ENCODE measurements at places on chromosomes 6 and 20. TPM values are rescaled to one million over a fixed set of nuclear protein-coding genes. Genes with fewer than 3 reads are reported as not detected.

Gene FRS3
- total RNA-seq: 4.8 TPM

Gene SLC26A8
- not detected for total RNA-seq

Gene KIAA1755
- 5.4 TPM for total RNA-seq

DNA sequence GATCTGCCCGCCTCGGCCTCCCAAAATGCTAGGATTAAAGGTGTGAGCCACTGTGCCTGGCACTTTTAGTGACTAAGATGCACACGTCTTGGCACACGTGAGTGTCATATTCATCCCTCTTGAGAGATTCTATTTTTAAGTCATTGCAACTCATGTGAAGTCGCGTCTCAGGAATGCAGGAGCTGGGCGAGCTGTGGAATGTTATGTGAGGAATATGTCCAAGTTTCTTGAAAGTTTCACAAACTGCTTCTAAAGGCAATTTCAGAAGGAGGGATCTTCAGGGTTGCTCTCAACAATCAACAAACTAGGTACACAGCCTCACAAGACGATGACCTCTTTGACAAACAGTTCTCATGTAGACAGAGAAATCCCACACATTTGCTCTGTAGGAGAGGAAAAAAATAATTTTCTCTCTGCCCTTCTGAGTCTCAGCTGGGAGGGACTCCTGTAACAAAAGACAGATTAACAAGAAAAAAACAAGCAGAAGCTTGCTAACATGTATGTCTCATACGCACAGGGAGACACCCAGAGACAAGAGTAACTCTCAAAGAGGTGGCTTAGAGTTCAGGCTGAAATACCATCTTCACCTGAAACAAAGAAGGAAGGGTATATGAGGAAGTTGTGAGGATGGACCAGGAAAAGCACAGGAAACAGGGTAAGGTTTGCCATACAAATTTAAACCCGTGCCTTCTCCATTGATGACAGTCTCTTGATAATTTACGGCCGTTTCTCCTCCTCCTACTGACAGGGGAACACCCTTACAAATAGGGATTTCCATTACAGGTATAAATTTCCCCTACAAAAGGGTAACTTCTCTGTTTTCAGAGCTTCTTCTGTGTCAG is 45.3 kb upstream of the FAM50B start:
- DNase-seq: no peak

Gene NUS1
- total RNA-seq: 13.3 TPM

Gene AGER
- total RNA-seq: 1.6 TPM

GRCh38 chr6:79168695-79168980 is 65.8 kb downstream of the HMGN3 start:
- DNase-seq: no peak

Gene DPPA5
- not detected for total RNA-seq

Gene IMPG1
- not detected for total RNA-seq

DNA sequence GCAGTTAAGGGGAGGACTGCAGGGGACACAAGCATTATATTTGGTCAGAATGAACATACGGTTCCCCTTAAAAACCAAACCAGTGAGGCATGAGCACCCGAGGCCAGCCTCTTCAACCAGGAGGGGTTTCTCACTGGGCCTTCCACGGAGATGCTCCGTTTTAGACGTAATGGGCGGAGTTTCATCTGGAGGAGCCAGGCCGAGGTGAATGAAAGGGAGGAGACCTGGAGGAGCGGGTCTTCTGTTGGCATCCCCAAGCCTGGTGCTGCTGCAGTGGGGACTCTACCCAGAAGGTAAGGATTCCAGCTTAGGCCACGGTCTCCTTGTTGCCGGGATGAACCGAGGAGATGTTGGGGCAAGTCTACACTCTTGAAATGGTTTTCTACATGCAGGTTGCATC is 47.4 kb downstream of the ADNP start:
- no peak for DNase-seq

Gene RSPO4
- not detected for total RNA-seq

DNA sequence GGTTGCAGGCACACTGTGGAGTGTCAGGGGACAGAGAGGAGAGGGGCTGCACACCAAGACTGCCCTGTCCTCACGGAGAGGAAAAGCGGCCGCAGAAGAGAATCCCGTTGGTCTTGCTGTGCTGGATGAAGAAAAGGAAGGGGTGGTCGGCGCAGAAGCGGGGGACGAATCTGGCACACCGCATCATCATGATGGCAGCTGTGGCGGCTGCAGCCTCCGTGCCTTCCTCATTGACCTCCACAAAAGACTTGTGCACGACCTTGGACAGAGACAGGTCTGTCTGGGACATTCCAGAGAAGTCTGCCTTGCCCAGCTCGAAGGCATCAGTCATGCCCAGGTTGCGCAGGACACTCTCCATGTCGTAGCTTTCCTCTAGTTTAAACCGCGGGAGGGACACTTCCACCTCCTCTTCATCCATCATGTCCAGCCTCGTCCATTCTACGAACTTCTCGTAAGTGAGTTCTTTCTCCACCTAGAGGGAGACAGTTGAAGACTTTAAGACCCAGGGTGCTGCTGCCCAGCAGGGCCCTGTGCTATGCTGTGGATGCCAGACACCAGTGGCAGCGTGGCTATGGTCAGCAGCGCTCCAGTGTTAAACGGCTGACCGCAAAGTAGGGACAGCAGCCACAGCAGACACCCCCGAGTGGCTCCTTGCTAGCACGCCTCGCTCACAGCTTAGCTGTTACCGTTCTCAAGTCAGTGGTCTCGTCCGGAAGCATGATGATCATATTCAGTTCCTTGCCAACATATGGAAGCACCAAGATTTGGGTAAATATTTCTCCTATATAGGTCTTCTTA is 22.9 kb downstream of the SERPINB6 start:
- no peak for DNase-seq

Gene PROKR2
- total RNA-seq: not detected

Gene AGPAT4
- total RNA-seq: 2.1 TPM

Gene GCLC
- 26.6 TPM for total RNA-seq

- DNase-seq: no peak
Observed at GRCh38 chr6:76214546-76214945, 142.1 kb upstream of the IMPG1 start.

Gene ULBP1
- 0.13 TPM for total RNA-seq

GRCh38 chr6:111789598-111789997 is 83.7 kb downstream of the FYN start:
- peak; percentile 62 for DNase-seq

DNA sequence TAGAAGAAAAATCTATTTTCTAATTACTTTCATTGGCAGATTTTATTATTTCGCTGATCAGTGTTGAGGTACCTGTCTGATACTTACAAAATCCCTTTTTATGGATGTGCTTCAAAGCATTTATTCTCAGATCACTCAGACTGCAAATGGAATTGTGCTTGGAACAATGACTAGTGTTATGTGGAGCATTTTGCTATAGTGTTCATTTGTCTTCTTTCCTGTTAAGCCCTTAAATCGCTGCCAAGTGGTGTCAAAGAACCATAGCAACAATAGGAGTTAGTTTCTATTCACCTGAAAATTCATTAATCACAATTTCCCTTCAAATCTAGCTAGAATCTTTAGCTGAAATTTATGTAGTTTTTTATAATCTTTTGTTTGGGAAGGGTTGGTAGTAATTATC is 29.8 kb downstream of the SMPDL3A start:
- no peak for DNase-seq

DNA sequence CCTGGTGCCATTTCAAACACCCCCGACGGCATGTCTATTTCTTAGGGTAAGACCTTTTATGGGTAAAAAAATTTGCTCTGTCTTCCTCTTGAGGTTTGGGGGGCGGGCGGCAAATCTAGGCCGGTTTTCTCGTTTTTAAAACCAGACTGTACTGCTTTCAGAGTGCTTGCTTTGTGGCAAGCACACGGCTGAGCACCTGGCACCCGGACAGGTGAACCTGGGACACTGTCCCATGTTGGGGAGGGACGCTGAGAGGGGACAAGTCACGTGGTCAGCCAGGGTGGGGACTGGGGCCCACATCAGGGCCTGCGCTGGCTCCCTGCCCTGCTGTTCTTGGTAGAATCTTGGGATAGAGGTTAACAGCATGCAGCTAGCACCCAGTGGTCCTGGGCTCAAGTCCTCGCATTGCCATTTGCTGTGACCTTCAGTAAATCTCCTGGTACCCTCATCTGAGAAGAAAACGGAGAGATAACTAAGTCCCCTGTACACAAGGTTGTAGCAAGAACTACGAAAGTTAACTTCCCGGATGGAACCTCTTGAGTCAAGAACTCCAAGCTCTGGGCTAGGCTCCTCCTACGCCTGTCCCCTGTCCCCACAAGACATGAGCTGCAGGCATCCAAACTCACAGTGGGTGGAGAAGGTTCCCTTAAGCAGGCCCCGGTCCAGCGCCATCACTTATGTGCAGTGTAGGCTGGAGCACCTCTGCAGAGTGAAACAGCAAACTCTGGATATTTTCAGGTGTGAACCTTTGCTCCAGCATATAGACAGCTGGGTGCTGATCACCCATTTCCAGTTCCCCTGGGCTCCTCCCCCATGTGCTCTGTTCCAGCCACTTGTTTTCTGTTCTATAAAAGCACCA is 41.7 kb downstream of the PMEPA1 start:
- DNase-seq: no peak

DNA sequence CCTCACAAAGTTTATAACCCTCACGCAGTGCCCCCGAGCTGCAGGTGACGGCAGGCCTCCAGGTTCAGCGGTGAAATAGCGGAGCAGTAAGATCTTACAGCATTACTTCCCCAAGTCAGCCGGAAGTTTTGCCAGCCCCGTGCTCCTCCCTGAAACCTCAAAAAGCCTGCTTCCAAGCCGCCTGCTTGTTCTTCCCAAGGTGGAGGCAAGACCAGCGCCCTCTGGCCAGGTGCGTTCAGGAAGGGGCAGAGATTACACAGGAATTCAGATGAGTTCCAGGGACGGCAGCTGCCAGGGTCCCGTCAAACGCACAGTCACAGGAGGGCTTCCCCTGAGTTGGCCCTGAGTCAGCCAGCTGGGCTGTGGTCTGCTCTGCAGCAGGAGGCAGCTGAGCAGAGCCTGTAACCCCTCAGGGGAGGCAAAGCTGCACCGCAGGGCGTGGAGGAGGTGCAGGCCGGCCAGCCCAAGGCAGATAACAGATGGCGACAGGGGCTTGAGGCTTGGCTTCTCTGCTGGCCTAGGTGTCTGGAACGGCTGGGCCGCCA is 124.1 kb upstream of the RPS6KA2 start:
- no peak for DNase-seq

- DNase-seq: no peak
Observed at GRCh38 chr20:20078041-20078440, 25.7 kb downstream of the CFAP61 start.

- DNase-seq: no peak
Observed at GRCh38 chr6:134035823-134036296, 16.6 kb downstream of the SLC2A12 start.

DNA sequence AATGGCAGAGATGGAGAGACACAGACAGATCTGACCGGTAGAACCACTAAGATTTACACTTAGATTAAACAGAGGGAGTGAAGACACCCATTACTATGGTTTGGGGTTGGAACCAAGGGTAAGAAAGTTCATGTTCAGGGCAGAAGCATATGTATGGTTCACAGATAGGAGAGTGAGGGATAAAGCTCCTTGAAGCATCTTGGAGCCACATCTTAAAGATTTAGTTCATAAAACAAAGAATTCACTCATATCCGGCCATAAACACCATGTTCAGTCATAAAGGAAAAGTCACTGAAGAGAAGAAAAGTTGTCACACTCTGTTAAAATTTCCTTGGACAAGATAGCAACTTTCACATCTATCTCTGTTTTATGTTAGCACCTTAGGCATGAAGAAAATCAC is 18.0 kb downstream of the STX7 start:
- DNase-seq: no peak

GRCh38 chr20:61376541-61377240 is 124.6 kb downstream of the CDH4 start:
- DNase-seq: no peak

GRCh38 chr6:157693867-157694266 is 129.2 kb upstream of the SNX9 start:
- peak; percentile 80 for DNase-seq

GRCh38 chr6:33819021-33819420 is 15.2 kb upstream of the MLN start:
- no peak for DNase-seq

DNA sequence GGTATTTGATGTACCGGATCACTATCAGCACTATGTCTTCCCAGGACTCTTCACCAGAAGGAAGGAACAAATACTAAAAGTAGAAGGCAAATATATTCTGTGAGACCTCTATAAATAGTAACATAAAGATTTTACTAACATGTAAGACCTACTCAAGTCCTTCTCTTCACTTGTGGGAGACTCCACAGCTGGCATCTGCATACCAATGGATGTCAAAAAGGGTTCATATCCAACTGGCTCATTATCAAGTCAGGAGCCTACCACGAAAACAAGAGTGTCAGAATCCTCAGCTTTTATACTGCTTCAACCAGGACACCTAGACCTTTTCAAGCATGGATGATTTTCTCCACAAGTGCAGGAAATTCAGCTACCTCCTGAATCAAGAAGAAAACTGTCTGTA is 20.0 kb upstream of the MARCKS start:
- no peak for DNase-seq

- peak; percentile 97 for DNase-seq
Observed at GRCh38 chr6:42045538-42046460, 4.5 kb upstream of the TAF8 start.

DNA sequence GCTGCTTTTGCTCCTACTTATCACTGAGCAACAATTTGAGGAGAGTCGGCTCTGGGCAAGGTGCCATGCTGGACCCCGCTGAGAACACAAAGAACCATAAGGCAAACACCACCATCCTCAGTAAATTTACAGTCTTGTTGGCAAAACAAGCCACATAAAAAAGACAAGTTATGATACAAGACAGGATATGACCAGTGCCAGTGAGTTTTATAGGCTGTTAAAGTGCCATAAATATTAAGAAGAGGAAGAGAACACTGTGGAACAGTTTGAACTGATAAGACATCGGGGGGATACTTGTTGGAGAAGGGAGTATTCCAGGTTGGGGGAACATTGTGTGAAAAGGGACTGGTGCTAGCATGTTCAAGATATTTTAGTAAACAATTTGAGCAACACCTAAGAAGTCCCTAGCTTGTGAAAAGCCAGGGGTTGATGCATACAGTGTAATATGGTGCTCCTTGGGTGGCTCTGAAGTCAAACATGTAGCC is 25.3 kb upstream of the RIPOR2 start:
- no peak for DNase-seq

DNA sequence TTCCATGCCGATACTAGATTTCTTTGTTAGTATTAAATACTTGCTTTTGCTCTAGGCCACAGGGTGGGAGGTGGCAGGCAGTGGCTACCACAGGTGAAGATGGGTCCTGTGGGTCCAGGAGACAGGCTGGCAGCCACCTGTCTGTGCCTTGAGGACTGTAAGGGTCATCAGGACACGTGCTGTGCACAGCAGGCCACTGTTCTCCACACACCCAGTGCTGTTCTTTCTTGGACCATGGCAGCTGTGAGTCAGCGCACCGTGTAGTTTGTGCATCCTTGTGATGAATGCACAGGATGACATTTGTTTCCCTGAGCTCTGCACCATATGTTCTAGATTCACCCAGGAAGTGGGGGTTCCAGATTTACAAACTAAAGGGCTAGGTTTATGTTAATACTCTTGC is 317.0 kb downstream of the ZFAND3 start:
- DNase-seq: no peak

Gene ZSCAN26
- 14.0 TPM for total RNA-seq

Gene NOX3
- total RNA-seq: not detected

Gene DACT2
- total RNA-seq: 1.6 TPM

GRCh38 chr6:37062424-37062823 is 57.0 kb downstream of the FGD2 start:
- DNase-seq: no peak

All from Right ventricle myocardium superior (tissue), 1 donor.